Fibroblast of villous mesenchyme (primary cell): ENCODE measurements at places on chromosomes 16 and 17. TPM values are rescaled to one million over a fixed set of nuclear protein-coding genes. Genes with fewer than 3 reads are reported as not detected.

- peak; percentile 37 for DNase-seq
Observed at GRCh38 chr17:73068322-73069153, 23.9 kb downstream of the SLC39A11 start.

Gene PRSS21
- 0.32 and 0.43 TPM in 2 replicates for total RNA-seq

Gene KRTAP9-7
- not detected in 2 replicates for total RNA-seq

- no peak for DNase-seq
Observed at GRCh38 chr16:912322-912683, 58.5 kb downstream of the LMF1 start.

GRCh38 chr16:31502981-31503380 is 5.2 kb downstream of the RUSF1 start:
- peak; percentile 30 for DNase-seq

DNA sequence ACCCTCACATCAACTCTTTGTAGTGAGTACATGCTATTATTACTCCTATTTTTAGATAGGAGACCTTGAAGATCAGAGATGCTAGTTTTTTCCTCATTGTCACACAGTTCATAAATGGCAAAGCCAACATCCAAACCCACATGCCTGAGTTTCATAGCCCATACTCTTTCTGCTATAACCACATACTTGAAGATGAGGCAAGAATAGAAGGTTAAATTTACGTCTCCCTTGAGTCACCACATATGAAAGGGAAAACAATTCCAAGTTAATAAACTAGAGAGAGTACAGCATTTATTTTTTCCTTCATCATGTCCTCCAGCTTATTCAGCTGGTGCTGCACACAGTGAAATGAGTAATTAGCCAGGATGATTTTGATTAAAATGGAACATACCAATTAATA is 23.7 kb downstream of the NUDT7 start:
- DNase-seq = peak; percentile 56

GRCh38 chr16:59740858-59741257 is 1006.7 kb upstream of the GOT2 start:
- DNase-seq = no peak

DNA sequence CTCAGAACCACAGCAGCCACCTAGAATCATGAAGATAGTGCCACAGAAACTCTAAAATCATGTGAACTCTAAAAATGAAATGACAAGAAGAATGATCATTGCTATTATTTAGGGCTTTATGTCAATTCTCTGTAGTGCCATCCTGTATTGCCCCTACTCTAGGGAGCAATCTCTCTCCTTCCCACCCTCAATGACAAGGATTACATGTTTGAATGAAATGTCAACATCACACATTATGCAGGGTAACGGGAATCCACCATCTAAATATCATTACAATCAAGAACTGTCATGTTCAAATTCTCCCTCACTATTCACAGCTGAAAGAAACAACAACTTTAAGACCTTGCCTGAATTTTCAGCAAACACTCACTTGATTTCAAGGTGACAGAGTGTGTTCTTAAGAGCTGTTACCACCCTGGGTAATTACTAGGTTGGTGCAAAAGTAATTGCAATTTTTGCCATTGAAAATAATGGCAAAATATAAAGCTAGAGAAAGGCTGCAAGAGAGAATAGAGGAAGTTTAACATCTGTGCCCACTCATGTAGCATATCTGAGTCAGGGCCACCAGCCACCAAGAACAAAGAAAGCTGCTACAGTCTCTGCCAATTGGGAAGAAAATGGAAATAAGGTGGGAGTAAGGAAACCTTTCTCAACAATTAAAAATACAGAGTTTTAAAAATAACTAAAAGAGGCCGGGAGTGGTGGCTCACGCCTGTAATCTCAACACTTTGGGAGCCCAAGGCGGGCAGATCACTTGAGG is 112.8 kb upstream of the PSMD7 start:
- DNase-seq = no peak

GRCh38 chr17:67992548-67993152 is 3.6 kb downstream of the C17orf58 start:
- no peak for DNase-seq

Gene ABCA6
- 3.9 and 6.4 TPM in 2 replicates for total RNA-seq

DNA sequence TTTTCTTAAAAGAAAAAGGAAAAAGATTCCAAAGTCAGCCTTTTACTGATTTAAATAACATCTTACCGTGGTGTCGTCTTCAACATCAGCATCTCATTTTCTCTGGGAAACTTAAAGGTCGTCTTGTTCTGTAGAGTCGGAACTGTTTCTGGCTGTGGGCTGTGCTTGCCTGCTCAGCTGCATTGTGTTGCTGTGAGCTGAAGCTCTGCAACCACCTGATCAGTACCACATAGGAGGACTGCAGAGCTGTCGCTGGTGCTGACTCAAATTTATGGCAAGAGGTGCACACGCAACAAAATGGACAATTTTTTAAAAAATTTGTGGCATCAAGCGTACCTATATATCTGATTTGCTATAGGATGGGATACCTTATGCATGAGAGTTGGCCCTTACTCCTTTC is at the start of gene OMG:
Gene OMG, minus strand, starts transcription at position 150 of the 400 bp plus-strand sequence. CDS start 908 bp downstream, outside the sequence.
- no peak for DNase-seq

DNA sequence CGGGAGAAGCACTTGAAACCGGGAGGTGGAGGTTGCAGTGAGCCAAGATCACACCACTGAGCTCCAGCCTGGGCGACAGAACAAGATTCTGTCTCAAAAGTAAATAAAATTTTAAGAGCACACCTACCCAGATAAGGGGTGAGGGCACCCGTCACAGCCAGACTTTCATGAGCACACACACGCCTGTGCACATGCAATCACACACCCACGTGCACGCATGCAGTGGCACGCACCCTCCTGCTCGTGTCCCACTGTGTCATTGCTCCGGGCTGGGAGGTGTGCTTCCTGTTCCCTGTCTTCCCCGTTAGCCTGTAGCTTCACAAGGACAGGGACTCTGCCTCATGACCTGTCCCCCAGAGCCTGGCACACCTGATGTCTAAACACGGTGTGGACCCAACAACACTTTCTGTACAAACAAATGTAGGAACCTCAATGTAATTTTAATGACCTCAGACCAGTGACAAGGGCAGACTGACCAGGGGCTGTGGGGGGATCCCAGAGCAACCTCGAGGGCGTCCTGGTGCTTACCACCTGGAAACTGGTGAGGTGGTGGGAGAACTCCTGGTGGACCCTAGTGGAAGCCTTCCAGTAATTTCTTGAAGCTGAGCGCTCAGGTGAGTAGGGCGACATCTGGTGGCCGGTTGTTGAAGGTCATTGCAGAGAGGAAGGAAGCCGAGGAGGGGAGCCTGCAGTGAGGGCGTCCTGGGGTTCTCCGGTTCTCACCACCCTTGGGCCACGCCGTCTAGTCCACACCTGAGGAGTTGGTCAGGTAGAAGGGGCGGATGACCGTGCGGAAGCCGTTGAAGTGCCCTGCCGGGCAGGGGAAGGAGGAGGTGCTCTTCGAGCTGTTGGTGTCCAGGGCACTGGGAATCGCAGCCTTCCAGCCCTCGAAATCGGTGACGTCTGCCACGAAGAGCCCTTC is 8.6 kb downstream of the LGALS3BP start:
- peak; percentile 80 for DNase-seq

DNA sequence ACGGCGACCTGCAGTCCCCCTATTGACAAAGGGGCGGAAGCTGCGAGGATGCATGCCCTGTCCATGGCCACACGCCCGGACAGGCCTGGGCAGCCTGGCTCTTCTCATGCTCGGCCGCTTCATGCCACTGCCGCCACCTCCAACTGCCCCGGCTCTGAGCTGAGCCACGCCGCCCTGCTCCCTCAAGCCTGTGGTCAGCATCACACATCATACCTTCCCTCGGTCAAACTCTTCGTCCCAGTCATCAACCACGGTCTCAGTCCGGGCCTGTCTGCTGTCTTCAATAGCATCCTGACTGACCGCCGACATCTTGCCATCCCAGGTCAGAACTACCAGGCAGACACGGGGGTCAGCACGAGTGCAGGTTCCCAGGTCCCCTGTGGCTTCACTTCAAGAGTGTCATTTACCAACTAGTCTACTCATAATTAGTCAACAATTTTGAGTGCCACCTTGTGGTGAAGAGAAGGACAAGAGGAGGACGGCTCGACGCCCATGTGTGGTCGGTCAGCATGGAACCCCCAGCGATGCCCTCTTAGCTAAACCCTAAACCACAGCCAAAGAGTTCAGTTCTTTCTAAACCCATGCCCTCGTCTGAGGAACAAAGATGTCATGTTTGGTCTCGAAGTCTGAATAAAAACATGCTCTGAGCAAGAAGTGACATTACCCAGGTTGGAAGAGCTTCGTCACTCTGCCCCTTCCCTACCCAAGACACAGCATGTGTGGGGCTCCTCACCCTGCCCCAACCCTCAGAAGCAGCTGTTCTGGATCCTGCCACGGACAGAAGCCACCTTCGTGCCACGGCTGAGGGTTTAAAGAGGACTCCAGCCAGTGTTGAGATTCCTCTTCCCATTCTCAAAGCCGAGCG is 16.9 kb upstream of the CYTH1 start:
- DNase-seq = peak; percentile 38

Gene ZNF423
- total RNA-seq = 0.32 and 0.43 TPM in 2 replicates

Gene MAFG
- total RNA-seq = 20.0 and 23.3 TPM in 2 replicates

DNA sequence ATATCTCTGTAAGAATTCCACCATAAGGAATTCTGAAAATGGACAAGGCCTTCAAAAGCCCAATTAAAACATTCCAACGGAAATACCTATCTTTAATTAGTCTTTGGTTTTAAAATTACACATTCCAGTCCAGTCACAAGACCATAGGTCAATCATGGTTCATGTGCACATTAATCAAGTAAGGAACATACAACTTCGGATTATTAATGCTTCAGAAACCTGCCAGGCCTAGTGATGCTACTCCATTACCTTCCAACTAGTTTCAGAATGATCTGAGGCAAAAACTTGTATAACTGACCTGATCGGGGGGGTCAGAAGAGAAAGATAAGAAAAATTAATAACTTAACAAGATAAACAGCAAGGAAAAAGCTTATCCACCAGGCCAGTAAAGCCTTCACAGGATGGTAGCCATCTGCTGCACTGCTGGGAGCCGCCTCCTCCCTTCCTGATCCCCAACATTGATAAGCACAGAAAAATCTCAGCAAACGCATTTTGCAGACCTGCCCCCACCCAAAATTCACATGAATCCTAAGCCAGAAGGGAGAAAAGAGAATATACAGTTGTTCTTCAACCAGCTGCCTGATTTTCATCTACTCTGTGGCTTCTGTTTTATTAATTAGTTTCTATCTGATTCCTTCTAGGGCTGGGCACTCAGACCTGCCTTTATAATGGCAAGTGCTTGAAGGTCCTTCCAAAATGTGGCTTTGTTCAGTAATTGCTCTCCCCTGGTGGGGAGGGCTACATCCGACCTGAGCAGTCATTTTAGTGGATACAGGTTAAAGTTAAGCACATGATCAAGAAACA is 6.0 kb downstream of the SDR42E1 start:
- DNase-seq = peak; percentile 94

- no peak for DNase-seq
Observed at GRCh38 chr17:38673707-38674013, 1.1 kb downstream of the EPOP start.

DNA sequence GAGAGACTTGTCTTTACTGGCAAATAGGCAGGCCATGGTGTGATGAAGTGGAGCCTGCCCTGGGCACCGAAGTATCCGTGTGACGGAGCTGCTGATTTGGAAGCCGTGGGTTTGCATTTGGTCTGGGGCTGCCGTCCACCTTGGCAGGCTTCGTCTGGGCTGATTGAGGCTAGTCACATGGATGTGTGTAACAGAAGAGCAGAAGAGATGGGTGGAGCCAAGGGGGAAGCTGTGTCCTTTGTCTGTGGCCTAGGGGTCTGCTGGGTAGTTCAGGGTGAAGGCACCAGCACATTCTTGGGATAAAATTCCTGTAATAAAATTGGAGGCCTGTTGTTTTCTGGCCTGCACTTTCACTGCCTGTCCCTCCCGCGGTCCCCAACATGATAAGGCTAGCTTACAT is 106.1 kb downstream of the AATF start:
- DNase-seq = no peak

GRCh38 chr17:34252444-34253138 is 2.5 kb upstream of the CCL2 start:
- peak; percentile 87 for DNase-seq

DNA sequence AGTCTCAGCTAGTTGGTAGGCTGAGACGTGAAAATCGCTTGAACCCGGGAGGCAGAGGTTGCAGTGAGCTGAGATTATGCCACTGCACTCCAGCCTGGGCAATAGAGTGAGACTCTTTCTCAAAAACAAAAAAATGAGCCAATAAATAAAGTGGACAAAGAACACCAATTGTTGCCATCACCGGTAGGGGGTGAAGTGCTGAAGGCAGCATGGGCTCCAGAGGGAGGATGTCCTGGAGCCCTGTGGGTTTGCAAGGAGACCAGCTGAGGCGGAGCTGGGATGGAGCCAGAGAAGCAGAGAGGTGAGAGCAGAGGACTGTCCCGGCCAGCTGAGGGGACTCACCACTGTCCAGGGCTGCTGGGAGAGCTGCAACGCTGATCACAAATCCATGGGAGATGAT is 13.8 kb downstream of the CHST6 start:
- DNase-seq = no peak

DNA sequence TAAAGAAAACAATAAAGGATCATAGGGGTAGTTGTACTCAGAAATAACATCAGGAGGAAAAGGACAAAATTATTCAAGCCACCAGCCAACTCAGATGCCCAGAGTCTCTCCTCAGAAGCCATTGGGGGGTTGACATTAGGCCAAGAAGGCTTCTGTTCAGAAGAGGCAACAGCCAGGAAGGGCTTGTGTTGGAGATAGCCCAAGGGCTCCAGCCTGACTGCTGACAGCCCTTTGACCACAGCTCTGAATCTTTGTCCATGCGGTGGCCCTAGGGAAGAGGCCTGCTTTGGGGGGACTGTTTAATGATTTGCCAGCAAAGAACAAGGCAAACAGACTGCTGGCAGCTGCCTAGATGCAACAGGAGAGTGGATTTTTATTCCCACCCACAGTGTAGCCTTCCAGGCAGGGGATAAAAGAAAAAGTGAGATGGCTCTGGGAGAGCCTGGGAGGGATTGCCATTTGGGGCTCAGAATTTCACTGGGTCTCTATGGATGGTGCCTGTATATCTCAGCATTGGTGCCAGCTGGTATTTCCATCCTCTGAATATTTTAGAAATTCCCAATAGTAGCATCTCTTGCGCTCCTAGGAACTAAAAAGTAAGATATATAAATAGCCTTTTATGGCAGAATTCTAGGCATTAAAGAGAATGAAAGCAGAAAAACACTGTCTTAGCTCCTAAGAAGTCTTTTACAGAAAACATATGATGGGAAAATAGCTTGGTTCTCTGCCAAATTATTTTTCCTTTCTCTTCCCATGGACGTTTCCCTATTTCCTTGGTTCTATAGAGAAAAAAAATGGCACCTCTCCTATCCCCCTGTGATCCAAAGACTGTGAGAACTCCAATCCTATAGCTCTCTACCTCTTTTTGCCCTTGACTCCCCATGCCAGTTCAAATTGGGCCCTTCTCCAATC is 29.4 kb upstream of the SUPT4H1 start:
- DNase-seq = no peak

DNA sequence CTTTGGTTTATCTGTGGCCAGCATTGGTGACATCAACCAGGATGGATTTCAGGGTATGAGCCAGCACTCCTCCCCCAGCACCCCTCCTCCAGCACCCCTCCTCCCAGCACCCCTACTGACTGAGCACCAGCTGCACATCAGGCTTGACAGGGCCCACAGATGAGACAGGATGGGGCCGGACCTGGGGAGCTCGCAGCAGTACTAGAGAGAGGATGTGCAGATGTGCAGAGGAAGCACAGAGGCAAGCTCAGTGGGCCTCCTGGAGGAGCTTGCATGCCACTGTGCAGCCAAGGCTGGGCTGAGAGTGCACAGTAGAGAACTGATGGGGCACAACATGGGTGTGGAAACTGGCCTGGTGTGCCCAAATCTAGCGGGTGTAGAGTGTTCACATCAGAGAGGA is 16.2 kb downstream of the ITGA3 start:
- no peak for DNase-seq
